Kidney epithelial cell (primary cell): ENCODE measurements at places on chromosomes 16 and 17. TPM values are rescaled to one million over a fixed set of nuclear protein-coding genes. Genes with fewer than 3 reads are reported as not detected.

Gene MYL11
- total RNA-seq = not detected in 2 replicates

Gene TBC1D28
- not detected in 2 replicates for total RNA-seq

Gene GP1BA
- total RNA-seq = not detected in 2 replicates

Gene CD300A
- not detected in 2 replicates for total RNA-seq

Gene CASKIN1
- 0.07 and 0.08 TPM in 2 replicates for total RNA-seq

Gene C17orf67
- total RNA-seq = 0.34 and 0.50 TPM in 2 replicates

Gene KCNH4
- 0.14 TPM in 1 of 2 replicates, not detected in the other for total RNA-seq

Gene MARVELD3
- total RNA-seq = 9.7 and 15.7 TPM in 2 replicates

Gene AMDHD2
- 76.0 and 87.5 TPM in 2 replicates for total RNA-seq

Gene TMIGD1
- not detected in 2 replicates for total RNA-seq

Gene SNX11
- 18.1 and 24.7 TPM in 2 replicates for total RNA-seq

Gene BORCS6
- total RNA-seq = 13.3 and 16.1 TPM in 2 replicates

Gene RILP
- 7.9 and 12.8 TPM in 2 replicates for total RNA-seq

Gene GNG13
- not detected in 2 replicates for total RNA-seq

Gene MSI2
- total RNA-seq = 30.5 and 33.8 TPM in 2 replicates

Gene SLC52A1
- 0.17 and 0.62 TPM in 2 replicates for total RNA-seq
